ENCODE measurements at places on chromosomes 4 and X.

GRCh38 chr4:139560406-139561104, 4.5 kb upstream of the SETD7 start:
- no peak for DNase-seq

GRCh38 chr4:95355021-95355420, 193.8 kb downstream of the UNC5C start:
- no peak for DNase-seq

DNA sequence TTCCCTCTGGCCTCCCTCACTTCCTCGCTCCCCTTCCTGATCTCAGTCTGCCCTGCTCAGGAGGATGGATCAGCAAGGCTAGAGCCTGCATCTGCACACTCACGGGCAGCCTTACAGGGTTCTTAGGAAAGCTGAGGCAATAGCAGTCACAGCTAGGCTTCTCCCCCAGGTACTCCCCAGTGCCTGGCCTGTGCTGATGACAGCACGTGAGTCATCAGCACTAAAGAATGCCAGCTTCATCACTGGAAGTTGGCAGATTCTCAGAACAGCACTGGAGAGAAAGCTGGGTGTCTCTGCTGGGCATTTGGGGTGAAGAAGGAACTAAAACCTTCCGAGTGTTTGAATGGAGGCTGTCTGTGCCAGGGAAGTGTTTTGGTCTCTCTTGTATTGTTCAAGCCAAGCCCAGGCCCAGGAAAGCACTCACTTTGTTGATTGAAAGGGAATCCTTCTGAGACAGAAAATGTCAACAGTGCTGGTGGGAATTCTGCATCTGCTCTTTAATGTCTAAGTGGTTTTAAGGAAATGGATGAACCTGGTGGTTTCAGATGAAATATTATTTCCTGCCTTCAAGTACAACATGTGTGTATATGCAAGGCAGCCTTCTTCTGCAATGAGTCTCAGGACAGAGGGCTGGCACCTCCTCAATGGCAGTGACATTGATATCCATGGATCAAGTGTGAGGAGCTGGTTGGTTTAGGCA, 73.0 kb upstream of the SCOC start:
- DNase-seq = no peak

GRCh38 chr4:19259920-19260319, 991.8 kb upstream of the SLIT2 start:
- DNase-seq = no peak

GRCh38 chr4:126130215-126130614, 815.5 kb downstream of the FAT4 start:
- DNase-seq = no peak

DNA sequence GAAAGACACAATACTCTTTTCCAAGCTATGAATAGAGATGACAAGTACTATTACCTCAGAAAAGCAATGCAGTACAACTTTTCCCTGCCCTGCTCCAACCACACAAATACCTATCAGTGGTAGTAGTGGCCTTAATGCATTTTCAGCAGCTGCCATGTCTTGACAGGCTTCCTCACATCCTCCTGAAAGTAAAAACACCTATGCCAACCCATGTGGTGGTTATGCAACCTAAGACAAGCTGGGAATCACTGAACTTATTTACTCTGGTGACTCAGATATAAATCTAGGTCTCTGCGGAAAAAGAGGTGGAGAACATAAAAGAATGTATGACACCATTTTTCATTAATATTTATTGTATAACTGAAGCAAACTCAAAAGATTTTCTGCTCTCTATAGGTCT, 14.5 kb downstream of the WDFY3 start:
- no peak for DNase-seq

Data from stimulated activated CD8-positive, alpha-beta memory T cell treated with anti-CD3 and anti-CD28 coated beads, Interleukin-7, amount 100 ng/mL, for 4 hours (primary cell).